Colonic mucosa (tissue), 4 donors: ENCODE measurements at places on chromosomes 7 and 10. TPM values are rescaled to one million over a fixed set of nuclear protein-coding genes. Genes with fewer than 3 reads are reported as not detected.

GRCh38 chr7:79778786-79779770 lies 325.6 kb upstream of the MAGI2 start:
- no peak overlapping the region for H3K27ac ChIP-seq
- H3K4me1 ChIP-seq = no peaks in the 10 kb centered on the region
- no peaks in the 10 kb centered on the region for H3K27me3 ChIP-seq
- no peaks in the 10 kb centered on the region for H3K36me3 ChIP-seq

GRCh38 chr10:60200012-60200681 lies 189.5 kb downstream of the ANK3 start:
- H3K4me3 ChIP-seq = no peak overlapping the region
- H3K4me1 ChIP-seq = no peaks in the 10 kb centered on the region
- H3K36me3 ChIP-seq = no peaks in the 10 kb centered on the region
- no peak overlapping the region for H3K27ac ChIP-seq

- no peak overlapping the region for H3K27ac ChIP-seq
- no peaks in the 10 kb centered on the region for H3K36me3 ChIP-seq
- no peaks in the 10 kb centered on the region for H3K27me3 ChIP-seq
- H3K4me3 ChIP-seq = no peak overlapping the region
Measured at GRCh38 chr10:70432101-70432500, 9.4 kb downstream of the NODAL start.

DNA sequence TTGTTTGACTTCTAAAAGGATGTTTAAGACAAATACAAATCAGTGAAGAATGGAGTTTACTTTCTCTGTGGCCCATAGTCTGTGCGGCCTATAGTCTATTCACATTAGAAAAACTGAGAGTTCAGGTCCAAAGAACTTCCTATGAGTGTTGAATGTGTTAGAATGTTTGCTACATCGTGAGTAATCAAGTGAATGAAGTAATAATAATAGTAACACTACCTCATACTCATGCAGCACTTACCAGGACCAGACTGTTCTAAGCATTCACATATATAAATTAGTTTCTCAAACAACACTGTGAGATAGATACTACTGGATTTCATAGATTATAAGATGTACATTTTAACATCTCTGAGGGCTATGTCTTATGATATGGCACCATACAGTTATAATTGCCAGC lies 70.4 kb downstream of the RALA start:
- H3K27me3 ChIP-seq = no peaks in the 10 kb centered on the region
- no peak overlapping the region for H3K4me3 ChIP-seq
- no peak overlapping the region for H3K27ac ChIP-seq
- no peaks in the 10 kb centered on the region for H3K4me1 ChIP-seq
- peaks cover 3% of the 10 kb centered on the region for H3K36me3 ChIP-seq
- no peak for DNase-seq

DNA sequence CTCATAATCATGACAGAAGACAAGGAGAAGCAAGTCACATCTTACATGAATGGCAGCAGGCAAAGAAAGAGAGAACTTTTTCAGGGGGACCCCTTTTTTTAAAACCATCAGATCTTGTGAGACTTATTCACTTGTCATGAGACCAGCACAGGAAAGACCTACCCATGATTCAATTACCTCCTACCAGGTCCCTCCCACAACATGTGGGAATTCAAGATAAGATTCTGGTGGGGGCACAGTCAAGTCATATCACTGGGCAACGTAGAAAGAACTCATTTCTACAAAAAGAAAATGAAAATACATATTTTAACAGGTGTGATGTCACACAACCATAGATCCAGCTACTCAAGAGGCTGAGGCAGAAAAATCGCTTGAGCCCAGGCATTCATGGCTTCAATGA lies 304.1 kb downstream of the IPMK start:
- no peaks in the 10 kb centered on the region for H3K27me3 ChIP-seq
- no peak overlapping the region for H3K4me3 ChIP-seq
- no peak for DNase-seq
- H3K36me3 ChIP-seq = no peaks in the 10 kb centered on the region

FBXO24 gene
- total RNA-seq = 1.8 TPM

DNA sequence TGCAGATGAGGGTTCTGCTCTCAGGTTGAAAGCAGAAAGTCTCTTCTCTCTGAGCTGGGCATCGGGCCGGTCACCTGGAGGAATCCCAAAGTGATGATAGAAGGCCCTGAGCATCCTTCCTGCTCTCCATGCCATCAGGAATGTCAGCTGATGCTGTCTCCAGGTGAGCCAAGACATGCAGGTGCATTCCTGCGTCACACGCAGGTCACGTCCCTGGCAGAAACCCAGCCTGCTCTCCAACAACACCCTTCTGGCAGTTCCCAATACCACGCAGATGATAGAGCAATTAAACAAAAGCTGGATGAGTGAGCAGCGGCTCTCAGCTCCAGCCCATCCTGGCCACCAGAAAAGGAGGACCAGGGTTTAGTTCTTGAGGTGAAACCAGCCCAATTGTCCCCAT lies 6.9 kb upstream of the WIPI2 start:
- H3K4me3 ChIP-seq = no peak overlapping the region
- no peaks in the 10 kb centered on the region for H3K4me1 ChIP-seq
- H3K27me3 ChIP-seq = no peaks in the 10 kb centered on the region
- H3K27ac ChIP-seq = no peak overlapping the region
- H3K36me3 ChIP-seq = no peaks in the 10 kb centered on the region
